ENCODE measurements at places on chromosomes 11 and 22.

GRCh38 chr11:134888821-134889220 lies 476.8 kb upstream of the B3GAT1 start:
- DNase-seq = no peak

DNA sequence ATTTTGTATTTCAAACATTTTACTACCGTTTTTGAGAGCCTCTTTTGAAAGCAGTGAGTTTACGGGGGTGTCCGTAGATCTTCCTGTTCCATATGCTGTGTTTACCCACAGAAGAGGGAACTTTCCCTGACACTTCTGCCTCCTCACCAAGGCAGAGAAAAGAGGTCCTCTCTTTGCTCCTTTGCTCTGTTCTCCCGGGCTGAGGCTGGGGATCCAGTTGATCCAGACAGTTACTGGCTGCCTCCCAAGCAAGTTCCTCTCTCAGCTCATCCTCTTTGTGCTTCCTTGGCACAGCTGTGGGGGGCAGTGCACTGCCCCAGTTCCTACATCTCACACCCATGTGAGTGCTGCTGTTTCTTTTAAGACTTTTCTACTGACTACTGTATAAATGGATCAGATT lies 813.7 kb downstream of the NTM start:
- no peak for DNase-seq

DNA sequence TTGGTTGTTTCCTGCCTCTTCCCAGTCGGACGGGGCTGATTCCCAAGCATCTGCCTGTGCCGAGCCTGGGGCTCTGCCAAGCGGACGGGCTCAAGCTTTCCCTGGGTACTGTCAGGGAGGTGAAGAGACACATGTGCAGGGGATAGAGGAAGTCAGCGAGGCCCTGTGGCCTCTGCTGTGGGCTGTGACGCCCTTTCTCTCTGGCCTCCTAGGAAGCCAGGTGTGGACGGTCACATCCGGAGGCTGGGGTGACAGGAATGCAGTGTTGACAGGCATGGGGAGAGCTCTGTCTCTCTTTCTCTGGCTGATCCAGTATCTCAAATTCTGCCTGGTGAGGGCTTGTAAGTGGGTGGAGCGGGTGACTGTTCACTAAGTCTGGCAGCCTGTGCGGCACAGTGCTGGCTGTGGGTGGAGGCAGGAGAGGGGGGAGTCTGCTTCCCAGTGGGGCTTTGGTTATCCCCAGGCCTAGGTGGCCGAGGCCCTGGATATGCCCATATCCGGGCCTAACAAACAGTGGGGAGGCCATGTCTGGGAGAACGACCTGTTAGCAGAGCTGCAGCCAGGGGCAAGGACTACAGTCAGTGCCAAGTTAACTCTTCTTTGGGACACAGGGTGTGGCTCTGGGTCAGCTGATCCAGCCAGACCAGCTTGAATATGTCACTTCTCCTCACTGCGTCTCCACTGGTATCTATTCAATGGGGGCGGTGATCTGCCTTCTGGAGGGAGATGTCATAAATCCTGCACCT lies 1.9 kb downstream of the KCTD17 start:
- no peak for DNase-seq

- no peak for DNase-seq
Measured at GRCh38 chr22:19604711-19605268, 80.6 kb upstream of the CLDN5 start.

DNA sequence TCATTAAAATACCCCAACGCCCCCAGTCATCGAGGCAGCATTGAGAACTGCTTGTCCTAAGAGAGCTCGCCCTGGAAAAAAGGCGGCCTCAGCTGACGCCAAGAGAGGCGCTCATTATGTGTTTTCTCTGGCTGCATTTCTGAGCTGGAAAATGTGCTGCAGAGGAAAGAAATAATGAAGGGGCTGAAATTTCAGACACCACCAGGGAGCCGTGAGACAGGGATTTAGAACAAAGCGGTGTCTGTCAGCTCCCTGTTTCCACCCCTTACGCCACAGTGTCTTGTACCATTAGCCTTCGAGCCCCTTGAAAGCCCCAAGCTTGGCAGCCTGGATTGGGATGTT lies 14.4 kb downstream of the USH1C start:
- no peak for DNase-seq

GRCh38 chr11:58691675-58692074 lies 40.1 kb downstream of the GLYAT start:
- DNase-seq = no peak

DNA sequence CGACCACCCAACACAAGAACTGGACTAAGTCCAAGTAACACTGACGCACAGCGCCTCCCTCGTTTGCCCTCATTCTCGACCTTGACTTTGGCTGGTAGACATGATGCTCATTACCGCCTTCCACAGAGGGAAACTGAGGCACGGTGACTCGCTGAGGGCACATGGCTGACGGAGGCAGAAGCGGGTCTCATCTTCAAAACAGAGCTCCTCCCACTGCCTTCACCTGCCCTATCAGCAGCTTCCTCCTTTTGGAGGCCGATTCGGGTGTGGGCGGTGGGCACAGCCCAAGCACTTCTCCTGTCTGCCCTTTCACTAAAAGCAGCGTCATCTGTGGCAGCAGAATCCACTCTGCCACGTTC lies 2.0 kb upstream of the KMT5B start:
- DNase-seq = no peak

- DNase-seq = no peak
Measured at GRCh38 chr11:3344327-3345174, 34.4 kb downstream of the ZNF195 start.

- no peak for DNase-seq
Measured at GRCh38 chr11:71538666-71538990, 803 bp downstream of the KRTAP5-8 start.

DNA sequence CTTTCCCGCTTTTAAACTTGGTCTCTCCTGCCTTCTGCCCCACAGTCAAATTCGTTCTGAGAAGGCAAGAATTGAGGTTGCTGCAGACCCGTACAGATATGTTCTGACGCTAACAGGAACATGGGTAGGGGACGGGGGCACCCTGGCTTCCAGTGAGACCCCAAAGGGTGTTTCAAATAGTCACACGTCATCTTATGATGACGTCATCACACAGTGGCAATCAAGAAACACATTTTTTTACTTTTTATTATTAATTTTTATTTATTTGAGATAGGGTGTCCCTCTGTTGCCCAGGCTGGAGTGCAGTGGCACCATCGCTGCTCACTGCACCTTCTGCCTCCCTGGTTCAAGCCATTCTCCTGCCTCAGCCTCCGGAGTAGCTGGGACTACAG lies 22.9 kb upstream of the TESMIN start:
- DNase-seq = no peak

GRCh38 chr11:26599425-26599824 lies 27.4 kb upstream of the MUC15 start:
- DNase-seq = no peak

DNA sequence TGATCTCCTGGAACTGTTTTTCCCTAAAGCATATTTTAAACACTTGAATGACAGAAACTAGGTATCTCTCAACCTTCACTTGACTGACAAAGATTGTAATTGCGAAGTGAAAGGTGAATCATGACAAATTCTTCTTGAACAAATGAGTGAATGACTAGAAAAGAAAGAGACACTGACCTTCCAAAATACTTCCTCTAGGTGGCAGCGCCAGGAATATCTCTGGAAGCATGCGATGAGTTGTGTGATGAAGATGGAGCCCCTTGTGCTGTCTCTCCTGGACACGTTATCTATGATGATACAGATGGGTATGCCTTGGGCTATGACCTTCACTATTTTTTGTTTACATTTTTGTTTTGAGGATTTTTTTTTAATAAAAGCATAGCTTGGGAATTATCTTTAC lies 7.0 kb upstream of the CASP12 start:
- no peak for DNase-seq

DNA sequence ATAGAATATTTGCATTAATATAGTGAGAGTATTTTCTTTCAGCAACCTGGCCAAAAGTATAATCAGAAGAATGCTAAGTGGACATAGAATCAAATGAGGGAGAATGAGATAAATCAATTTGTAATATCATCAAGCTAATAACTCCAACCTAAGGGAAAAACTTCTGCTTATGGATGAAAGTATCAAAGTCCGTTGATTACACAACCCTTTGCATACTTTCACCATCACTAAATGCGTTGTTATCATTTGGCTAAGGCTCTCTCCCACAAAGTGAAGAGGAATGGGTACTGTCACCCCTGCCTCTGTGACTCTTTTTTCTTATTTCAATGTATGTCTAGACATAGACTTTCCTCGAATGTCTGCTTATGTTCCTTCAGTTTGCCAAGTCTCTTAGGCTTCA lies 16.4 kb upstream of the CASP4 start:
- DNase-seq = no peak

DNA sequence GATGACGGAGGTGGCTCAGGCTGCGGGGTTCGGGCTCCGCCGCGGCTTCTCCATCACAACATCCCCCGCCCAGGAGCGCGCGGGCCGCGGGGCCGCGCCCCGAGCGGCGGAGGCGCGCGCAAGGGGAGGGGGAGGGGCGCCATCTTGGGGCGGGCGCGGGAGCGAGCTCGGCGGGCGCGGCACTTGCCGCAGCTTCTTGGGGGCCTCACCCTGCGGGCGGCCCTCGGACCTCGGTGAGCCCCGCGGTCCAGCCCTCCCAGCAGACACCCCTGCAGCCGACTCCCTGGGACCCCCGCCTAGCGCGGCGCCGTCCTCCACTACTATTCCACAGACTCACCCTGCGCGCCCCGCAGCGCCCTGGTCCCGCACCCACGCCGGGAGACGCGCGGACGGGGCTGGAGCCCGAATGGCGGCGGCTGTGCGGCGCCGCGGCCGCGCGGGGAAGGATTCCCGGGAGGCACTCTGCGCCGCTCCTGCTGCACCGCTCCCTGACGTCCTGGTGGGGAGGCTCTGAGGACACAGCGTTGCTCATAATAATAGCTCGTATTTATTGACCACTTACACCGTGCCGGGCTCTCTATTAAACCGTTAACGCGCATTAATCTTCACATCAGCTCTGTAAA lies at the start of gene APBB1:
Gene APBB1 (minus strand): TSS at position 86 of the 623 bp plus-strand sequence. CDS start 7,747 bp downstream, outside the sequence.
- peak; percentile 47 for DNase-seq

DNA sequence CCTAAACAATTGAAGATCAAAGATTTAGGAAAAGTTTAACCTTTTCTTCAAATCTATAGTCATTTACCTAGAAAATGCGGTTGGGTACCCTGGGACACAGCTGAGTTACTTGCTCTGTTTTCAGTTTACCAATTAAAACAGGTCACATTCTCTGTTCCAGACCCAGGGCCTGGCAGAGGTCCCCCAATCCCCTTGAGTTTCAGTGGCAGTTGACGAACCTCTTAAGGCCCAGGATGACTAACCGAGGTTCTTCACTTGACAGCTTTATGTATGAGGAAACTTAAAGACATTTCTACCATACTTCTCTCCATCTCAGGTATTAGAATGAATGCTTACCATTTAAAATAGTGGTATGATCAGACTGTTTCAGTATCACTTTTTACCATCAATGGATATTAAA lies 16.3 kb downstream of the LDHAL6A start:
- DNase-seq = no peak

DNA sequence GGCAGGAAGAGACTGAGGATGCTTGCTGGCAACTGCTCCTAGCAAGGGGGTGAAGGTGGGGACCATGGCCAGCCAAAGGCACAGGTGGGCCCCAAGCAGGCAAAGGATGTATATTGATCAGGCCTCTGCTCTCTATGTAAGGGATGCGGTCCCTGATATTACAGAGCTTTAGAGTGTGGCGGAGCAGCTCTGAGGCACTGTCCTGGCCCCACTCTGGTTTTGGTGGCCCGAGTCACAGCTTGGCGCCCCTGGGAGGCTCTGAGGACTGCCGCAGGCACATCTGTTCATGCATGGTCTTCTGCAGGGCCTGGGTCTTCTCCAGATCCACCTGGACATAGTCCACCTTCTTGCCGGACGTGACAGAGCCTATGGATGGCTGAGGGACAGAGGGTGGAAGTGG lies 45.5 kb downstream of the GAB4 start:
- DNase-seq = no peak
